ENCODE measurements at places on chromosomes 2 and 18.
A peak's percentile ranks its signal among the peaks of the same experiment; 100 is the strongest.

DNA sequence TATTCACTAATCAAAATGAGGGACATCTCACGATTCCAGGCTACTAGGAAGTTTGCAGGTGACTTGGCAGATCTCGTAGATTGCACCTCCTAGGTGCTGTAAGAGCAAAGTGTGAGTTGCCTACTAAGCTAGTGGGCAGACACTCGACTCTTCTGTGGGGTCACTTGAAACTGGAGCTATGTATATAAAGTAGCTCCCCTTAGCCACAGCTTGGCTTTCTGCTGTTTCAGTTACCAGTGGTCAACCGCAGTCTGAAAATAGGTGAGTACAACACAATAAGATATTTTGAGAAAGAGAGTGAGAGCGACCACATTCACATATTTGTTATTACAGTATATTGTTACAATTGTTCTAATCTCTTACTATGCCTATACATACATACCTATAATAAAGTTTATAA, 23.3 kb downstream of the CTAGE1 start:
- DNase-seq: no peak

DNA sequence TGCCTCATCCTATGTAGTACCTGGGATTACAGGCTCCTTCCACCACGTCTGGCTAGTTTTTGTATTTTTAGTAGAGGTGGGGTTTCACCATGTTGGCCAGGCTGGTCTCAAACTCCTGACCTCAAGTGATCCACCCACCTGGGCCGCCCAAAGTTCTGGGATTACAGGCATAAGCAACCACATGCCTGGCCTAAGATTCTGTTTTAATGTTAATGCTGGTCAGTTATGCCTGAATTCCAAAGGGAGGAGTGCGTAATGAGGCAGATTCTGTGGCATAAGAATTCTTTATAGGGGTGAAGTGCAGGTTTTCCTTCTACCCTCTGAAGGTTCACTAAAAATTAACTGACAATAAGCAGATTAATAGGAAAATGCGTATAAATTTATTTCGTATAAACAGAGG, 1343.8 kb upstream of the LRRTM1 start:
- no peak for DNase-seq

DNA sequence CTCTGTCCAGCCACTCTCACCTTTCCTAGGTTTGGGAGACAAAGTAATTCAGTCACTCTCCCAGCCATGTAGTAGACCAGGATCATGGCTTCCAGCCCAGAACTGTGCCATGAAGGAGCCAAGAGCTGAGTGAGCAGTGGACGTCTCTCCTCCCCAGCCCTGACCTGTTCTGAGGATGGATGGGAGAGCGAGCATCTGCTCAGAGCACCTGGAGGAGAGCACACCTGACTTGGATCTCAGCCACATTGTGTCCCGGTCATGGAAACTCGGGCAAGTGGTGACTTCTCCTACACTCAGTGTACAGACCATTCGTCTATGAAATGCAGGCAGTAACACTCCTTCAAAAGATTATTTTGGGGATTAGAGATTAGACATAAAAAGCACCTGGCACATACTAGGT, 299.7 kb downstream of the TNS1 start:
- DNase-seq: no peak

- no peak for DNase-seq
These were observed 274.4 kb downstream of the LRRTM1 start for GRCh38 chr2:80030135-80030534.

DNA sequence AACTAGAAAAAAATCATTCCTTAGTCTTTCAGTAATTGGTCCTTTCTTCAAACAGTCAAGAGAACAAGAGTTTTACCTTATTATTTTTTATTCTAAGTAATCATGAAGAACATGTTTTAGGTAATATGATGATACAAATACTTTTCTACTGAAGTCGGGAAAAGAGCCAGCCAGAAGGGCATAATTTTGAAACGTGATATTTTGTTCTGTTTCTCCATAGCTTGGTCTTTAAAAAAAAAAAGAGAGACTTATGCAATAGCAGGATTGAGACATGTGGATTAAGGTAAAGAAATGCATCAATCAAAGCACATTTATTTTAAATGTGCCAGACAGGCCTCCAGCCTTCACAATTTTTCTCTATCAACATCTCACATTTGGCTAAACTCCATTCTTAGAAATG, 1016.8 kb downstream of the CNTNAP5 start:
- DNase-seq: no peak

- DNase-seq: no peak
These were observed 81.9 kb upstream of the SERPINE2 start for GRCh38 chr2:224120986-224121385.

DNA sequence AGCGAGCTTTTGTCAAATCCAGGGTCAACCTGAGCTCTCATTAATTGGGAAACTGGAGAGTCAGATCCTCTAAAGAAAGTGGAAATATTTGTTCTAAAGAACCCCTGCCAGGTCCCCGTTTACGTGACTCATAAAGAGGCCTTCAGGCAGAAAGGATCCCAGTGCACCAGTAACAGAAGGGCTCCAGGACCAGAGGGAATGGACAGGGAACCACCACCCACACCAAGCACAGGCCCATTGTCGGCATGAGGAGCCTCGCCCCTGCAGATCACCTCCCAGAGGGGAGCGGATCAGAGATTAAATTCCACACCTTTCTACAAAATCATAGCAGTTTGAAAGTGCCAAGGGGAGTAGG, 16.4 kb upstream of the C1QL2 start:
- no peak for DNase-seq

DNA sequence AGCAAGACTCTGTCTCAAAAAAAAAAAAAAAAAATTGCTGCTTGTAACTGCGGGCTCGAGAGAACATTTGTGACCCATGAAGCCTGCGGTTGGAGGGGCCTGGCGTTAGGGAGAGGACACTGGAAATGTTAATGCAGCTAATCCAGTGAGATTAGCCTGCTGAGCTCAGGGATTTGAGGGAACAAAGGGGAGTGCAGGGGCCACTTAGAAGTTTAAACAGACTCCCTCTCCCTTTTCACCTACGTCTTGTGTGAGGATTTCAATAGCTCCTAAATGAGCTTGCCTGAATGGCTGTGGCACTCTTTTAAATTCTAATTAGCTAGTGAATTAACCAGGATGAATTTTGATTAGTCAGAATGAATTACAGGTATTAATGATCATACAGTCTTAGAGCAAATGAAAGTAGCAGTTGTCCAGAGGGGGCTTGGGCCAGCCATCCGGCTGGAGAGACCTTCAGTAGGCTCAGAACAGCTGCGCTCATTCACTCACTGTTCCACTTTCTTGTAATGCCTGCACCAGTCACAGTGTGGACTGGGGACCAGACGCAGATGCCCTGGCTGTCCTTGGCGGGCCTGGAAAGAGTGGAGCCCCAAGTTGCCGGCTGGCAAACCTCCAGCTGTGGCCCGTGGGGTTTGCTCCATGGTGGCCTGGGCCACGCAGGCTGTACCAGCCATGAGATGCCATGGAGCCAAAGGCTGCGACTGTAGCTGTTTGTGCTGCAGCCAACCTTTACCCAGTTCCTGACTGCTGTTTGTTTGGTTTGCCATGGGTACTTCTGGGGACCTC, 20.8 kb downstream of the LDLRAD4 start:
- DNase-seq: no peak

DNA sequence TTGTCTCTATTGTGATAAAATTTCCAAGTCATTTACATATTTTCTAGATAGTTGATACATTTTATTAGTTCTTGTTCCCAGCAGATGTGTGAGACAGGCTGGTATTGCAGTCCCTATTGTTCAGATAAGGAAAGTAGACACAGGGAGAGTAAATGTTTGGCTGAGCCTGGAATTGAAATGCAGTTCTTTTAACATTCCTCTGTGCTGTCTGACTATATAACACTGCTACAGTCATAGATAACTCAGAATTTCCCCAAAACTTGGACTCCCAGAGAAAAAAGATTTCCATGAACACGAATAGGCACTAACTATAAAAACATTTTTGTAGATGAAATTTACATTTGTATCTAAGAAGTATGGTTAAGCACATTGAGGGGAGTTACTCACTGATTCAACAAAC, 71.4 kb downstream of the PLCL1 start:
- no peak for DNase-seq

DNA sequence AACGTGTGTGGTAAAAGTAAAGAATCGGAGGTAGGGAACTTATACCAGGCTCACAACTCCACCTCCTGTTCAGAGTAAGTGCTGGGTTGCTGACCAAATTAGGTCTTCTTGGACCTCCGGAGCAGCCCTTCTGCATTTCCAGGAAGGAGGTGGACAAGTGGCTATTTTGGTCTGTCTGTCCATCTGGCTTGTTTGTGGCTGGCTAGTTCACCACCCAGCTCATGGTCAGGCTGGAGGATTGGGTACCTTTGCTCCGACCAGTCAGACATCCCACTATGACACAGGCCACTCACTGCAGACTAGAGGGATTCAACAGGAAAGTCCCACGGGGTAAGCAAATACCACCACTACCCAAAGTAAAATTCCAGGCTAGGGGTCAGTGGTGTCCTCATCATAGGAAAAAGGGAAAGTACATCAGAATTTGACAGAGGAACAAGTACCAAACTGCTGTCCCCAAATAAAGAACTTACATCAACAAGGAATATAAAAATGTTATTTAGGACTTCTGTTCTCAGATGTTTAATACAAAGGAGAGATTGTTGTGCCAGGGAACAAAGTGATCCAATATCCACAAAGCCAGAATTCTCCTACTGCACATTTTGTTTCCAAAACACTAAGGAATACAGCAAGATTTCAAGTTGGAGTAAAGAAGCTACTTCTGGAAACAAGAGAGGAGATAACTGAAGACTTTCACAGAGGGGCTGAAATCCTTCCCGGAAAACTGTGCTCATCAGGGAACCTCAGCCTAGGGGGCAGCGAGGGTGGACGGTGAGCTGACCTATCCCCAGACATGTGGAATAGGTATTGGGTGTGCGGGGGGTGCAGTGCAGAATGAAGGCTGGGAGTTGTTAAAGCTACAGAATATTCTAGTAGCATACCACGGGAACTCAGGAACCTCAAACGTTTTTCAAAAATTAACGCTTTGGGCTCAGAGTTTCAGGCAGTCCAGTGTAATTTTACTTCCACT, 56.9 kb downstream of the BCL2 start:
- DNase-seq: no peak

DNA sequence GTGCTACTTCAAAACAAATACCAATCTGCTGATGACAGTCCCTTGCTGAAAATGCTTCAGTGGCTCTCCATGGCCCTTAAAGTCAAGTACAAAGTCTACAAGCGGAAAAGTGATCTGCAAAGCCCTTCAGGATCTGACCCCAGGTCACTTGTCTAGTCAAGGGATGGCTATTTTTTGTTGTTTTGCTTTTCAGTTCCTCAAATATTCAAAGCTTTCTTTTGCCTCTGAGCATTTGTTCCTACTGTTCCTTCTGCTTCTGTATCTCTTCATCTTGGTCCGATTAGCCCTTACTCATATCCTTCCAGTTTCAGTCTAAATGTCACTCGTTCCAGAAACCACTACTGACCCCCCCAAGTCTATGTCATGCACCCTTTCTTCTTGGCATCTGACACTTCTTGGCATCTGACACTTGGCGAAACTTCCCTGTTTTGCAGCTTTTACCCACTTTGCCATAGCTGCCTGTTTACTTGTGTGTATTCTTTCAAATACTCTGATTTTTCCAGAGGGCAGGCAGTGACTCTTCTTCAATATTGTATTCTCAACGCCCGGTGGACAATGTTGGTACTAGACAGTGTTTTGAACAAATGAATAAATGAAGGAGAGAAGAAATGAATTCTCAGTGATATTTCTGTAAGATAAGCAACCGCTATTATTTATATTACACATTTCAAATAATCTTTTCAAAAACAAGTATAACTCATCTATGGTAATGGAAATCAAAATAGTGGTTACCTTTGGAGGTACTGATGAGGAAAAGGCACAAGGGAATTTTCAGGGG, 175.9 kb upstream of the FN1 start:
- DNase-seq: no peak

GRCh38 chr2:172554352-172555271, 1.3 kb upstream of the PDK1 start:
- no peak for DNase-seq

DNA sequence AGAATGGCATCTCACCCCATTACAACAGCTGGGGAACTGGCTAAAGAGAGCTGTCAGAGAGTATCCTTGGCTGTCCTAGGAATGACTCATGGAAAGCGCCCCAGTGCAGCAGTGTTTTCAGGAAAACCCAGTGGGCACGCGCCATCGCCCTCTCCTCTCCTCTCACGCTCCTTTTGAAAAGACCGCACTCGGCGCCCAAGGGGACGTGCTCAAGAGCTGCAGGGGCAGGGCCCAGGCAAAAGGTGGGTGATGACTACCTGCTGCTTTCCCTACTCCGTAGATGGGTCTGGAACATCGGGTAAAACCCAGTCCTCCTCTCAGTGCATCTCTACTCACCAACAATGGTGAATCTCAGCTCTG, 68.1 kb downstream of the EMILIN2 start:
- no peak for DNase-seq

- no peak for DNase-seq
These were observed 63.1 kb downstream of the AAK1 start for GRCh38 chr2:69580486-69580885.

GRCh38 chr2:132883430-132883829, 213.4 kb upstream of the LYPD1 start:
- DNase-seq: no peak

DNA sequence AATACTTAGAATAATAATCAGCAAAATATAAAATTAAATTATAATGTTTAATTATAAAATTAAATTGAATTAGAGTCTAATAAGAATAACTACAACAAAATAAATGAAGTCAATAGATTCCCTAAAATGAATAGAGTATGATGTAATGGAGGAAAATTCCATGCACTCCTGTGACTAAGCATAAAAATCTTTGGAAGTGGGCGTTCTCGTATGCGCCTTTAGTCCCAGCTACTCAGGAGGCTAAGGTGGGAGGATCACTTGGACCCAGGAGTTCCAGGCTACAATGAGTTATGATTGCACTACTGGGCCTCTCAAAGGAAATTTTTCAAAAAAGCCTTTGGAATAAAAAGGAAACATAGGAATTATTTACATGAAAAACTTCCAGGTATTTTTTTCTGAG, 955.4 kb upstream of the POU3F3 start:
- DNase-seq: no peak

- no peak for DNase-seq
These were observed 193 bp downstream of the MBOAT2 start for GRCh38 chr2:9003366-9003615.

- no peak for DNase-seq
These were observed 371.5 kb downstream of the LNPK start for GRCh38 chr2:175630280-175631244.

- DNase-seq: no peak
These were observed 3.8 kb downstream of the FHL2 start for GRCh38 chr2:105394951-105395611.

- DNase-seq: no peak
These were observed 101.0 kb downstream of the HS6ST1 start for GRCh38 chr2:128217671-128218070.

- no peak for DNase-seq
These were observed 1746.1 kb upstream of the PIK3C3 start for GRCh38 chr18:40208958-40209357.

GRCh38 chr2:777051-777450, 99.8 kb upstream of the TMEM18 start:
- no peak for DNase-seq

- peak; percentile 35 for DNase-seq
These were observed 139.6 kb downstream of the TRABD2A start for GRCh38 chr2:84741182-84741822.
